Tibial nerve (tissue), 4 donors: ENCODE measurements at places on chromosomes 7 and 10.

DNA sequence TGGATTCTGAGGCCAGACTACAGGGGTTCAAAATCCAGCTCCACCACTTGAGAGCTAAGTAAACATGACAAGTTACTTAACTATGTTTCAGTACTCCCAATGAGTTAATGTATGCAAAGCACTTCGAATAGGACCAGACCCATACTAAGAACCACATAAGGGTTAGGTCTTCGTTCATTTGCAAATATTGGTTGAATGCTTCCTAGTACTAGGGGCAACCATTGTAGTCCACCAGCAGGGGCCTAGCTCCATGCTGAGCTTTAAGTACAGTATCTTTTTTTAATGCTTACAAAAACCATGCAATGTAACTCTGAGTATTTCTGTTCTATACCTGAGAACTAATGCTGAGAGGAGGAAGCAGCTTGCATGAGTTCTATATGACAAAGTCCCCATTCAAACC is 80.4 kb upstream of the PDE1C start:
- peaks cover 8% of the 10 kb centered on the region for H3K4me1 ChIP-seq
- H3K36me3 ChIP-seq = no peaks in the 10 kb centered on the region
- H3K27me3 ChIP-seq = no peaks in the 10 kb centered on the region
- DNase-seq = no peak
- H3K4me3 ChIP-seq = no peak overlapping the region

- DNase-seq = no peak
- no peak overlapping the region for H3K4me3 ChIP-seq
- no peaks in the 10 kb centered on the region for H3K4me1 ChIP-seq
- H3K27me3 ChIP-seq = no peaks in the 10 kb centered on the region
These were observed 44.6 kb downstream of the VWA2 start for GRCh38 chr10:114283535-114284234.

DNA sequence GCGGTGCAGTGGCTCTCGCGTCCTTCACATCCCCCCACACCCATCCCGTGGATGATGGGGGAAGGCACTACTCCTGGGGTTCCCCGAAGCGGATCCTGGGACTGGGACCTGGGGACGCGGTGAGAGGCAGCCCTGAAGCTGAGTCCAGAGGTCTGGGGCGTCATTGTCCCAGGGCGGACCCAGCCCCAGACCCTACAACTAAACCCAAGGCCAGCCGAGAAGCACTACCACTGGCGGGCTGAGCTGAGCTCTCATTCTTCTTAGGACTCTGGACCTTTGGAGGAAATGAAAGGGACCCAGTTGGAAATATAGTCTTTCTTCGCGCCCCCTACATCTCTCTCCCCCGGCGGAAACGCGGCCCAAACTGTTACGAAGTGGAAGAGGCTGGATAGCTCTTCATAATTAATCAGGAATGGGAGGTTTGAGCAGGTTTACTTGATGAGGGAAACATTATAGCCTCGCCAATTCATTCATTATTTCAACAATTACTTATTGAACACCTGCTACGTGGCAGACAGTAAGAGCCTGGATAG is 389 bp upstream of the FBXL15 start:
- peak overlapping the region; percentile 87 for H3K27ac ChIP-seq
- H3K4me1 ChIP-seq = peaks cover 37% of the 10 kb centered on the region
- H3K27me3 ChIP-seq = peaks cover 37% of the 10 kb centered on the region
- peaks cover 22% of the 10 kb centered on the region for H3K36me3 ChIP-seq
- H3K4me3 ChIP-seq = peak overlapping the region; percentile 98

- no peaks in the 10 kb centered on the region for H3K36me3 ChIP-seq
- peaks cover 5% of the 10 kb centered on the region for H3K4me1 ChIP-seq
- DNase-seq = no peak
These were observed 131.9 kb downstream of the TMEM26 start for GRCh38 chr10:61321041-61321857.

- no peak overlapping the region for H3K27ac ChIP-seq
- H3K4me3 ChIP-seq = no peak overlapping the region
- no peaks in the 10 kb centered on the region for H3K4me1 ChIP-seq
- H3K36me3 ChIP-seq = no peaks in the 10 kb centered on the region
- H3K27me3 ChIP-seq = no peaks in the 10 kb centered on the region
- DNase-seq = peak; percentile 60
These were observed 214.0 kb upstream of the PRSS1 start for GRCh38 chr7:142535123-142535779.

DNA sequence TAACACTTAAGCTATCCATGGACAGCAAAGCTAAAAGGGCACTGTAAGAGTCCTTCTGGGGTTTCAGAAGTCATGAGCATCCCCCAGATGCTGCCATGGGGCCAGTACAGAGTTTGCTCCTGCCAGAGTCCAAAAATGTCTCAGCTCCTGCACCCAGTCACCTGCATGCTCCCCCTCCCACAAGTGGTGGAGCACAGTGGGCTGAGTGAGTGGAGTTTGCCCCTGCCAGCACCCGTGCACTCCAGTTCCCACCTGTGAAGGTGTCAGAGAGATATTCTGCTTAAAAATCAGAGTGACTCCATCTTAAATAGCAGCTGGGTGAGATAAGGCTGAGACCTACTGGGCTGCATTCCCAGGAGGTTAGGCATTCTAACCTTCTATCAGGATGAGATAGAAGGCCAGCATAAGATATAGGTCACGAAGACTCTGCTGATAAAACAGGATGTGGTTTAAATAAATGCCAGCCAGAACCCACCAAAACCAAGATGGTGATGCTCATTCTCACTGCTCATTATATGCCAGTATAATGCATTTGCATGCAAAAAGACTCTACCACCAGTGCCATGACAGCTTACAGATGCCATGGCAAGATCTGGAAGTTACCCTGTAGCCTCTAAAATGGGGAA is 140.1 kb upstream of the ZNF92 start:
- no peaks in the 10 kb centered on the region for H3K4me1 ChIP-seq
- no peak for DNase-seq
- no peak overlapping the region for H3K4me3 ChIP-seq

- DNase-seq = no peak
- no peaks in the 10 kb centered on the region for H3K36me3 ChIP-seq
- peaks cover 92% of the 10 kb centered on the region for H3K27me3 ChIP-seq
- no peak overlapping the region for H3K4me3 ChIP-seq
- H3K27ac ChIP-seq = no peak overlapping the region
These were observed 4.2 kb downstream of the FEZF1 start for GRCh38 chr7:122300211-122300932.

DNA sequence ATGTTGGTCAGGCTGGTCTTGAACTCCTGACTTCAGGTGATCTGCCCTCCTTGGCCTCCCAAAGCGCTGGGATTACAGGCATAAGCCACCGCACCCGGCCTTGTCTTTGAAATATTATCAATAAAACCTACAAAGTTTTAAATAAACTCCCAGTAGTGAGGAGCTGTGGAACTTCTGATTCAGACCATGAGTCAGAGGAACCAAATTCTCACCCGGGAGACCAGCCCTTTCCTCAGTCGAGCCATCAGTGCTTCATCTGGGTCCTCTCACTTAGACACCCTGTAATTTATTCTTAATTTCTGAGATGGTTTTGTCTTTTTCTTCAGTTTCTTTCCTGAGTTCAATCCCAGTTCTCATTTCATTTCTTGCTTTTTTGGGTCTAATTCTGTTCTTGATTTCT is 68.6 kb downstream of the DYNC2I1 start:
- H3K36me3 ChIP-seq = peaks cover 4% of the 10 kb centered on the region
- no peaks in the 10 kb centered on the region for H3K27me3 ChIP-seq
- no peak overlapping the region for H3K4me3 ChIP-seq
- H3K4me1 ChIP-seq = no peaks in the 10 kb centered on the region
- no peak for DNase-seq
- no peak overlapping the region for H3K27ac ChIP-seq

DNA sequence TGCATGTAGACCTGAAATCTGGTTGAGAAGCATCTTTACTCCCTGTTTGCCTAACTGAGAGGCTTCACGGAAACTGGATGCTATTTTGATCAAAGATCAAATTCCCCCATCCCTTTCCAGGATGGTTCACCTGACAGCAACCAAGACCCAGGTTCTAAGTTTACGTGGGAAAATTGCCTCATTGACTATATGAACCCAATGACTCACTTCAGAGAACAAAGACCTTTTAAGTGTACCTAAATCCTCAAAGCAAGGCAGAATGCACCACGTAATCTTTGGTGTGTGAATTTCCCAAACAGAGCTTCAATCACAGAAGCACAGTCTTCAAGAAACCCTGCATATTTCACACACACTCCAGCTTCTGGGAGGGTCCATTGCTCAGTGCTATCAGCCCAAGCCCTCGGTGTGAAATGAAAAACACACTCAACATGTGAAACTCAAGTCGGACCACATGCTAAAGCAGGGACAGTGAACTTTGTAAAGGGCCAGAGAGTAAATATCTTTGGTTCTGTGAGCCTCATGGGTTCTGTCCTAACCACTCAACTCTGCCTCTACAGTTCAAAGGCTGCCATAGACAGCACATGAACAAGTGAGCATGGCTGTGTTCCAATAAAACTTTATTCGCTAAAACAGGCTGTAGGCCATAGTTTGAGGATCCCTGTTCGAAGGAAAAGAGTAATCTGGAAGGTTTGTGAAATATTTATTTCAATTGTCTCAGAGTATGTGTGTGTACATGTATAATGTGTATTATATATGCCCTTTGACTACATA is 275.6 kb upstream of the FOXK1 start:
- H3K4me1 ChIP-seq = no peaks in the 10 kb centered on the region
- H3K27ac ChIP-seq = no peak overlapping the region
- H3K27me3 ChIP-seq = no peaks in the 10 kb centered on the region

- no peaks in the 10 kb centered on the region for H3K36me3 ChIP-seq
- no peaks in the 10 kb centered on the region for H3K4me1 ChIP-seq
- H3K27ac ChIP-seq = no peak overlapping the region
These were observed 25.9 kb downstream of the LMOD2 start for GRCh38 chr7:123681561-123681960.

DNA sequence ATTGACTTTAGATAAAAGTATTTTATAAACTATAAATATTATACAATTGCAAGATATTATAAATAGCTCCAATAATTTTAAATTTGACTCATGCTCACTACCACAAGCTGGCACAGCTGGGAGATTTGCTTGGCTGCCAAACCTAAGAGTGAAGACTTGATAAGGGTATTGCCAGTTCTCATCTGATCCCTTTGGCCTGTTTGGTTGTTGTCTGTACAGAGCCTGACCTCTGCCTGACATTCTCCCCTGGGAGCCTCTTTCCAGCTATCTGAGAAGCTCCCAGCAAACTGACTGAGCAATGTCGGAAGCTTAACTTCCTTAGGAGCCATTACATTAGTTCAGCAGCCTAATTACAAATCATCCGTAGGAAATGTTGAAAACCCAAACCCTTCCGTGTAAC is 10.2 kb upstream of the LMOD2 start:
- no peak overlapping the region for H3K4me3 ChIP-seq
- H3K27ac ChIP-seq = no peak overlapping the region
- DNase-seq = no peak
